Activated CD4-positive, alpha-beta T cell treated with anti-CD3 and anti-CD28 coated beads, Interleukin-2, amount 10 ng/mL, durations not matched to agents 24 days and 14 days (primary cell): ENCODE measurements at places on chromosomes 2 and 18. TPM values are rescaled to one million over a fixed set of nuclear protein-coding genes. Genes with fewer than 3 reads are reported as not detected.

The FAM237A gene
- not detected in 2 replicates for total RNA-seq

DNA sequence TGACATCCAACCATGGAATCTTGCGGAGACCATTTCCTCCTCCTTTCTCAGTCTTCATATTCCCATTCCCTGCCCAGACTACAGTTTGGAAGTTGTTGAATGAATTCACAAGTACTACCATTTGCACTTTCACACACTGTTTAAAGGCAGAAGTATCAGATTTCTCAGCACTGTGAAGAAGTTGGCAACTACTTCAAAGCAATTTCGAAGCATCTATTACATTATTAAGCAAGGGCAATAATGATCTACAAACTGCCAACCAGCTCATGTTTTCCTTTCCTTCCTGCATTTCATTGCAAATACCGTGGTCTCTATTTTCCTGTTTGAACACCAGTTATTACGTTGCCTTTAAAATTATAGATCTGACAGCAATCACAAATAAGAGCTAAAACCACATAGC is 105.5 kb downstream of the IRS1 start:
- no peak for DNase-seq

- no peak for DNase-seq
These were observed 39.7 kb upstream of the MAP4K4 start for GRCh38 chr2:101657787-101658186.

- DNase-seq = no peak
These were observed 583 bp downstream of the NEMP2 start for GRCh38 chr2:190533968-190534309.

The TMEFF2 gene
- not detected in 2 replicates for total RNA-seq

The ZNF516 gene
- total RNA-seq = 0.85 and 1.6 TPM in 2 replicates

- DNase-seq = no peak
These were observed 630 bp upstream of the PPP1R1C start for GRCh38 chr2:181984814-181985631.

DNA sequence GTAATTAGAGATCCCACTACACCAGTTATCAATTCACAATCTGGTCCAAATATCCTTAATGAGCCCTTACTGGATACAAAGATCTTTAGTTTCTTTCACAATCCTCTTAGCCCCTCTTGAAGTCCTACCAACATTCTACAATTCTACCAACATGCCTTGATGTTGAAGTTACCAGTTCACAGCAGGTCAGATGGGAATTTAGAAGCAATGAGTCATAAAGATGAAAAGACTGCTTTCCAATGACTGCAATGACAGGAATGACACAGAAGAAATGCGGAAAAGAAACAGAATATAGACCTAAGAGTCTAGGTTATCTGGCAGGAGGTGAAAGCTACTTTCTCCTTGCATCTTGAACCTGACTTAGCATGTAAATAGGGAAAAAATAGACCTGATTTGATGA is 24.5 kb downstream of the RTTN start:
- DNase-seq = no peak

DNA sequence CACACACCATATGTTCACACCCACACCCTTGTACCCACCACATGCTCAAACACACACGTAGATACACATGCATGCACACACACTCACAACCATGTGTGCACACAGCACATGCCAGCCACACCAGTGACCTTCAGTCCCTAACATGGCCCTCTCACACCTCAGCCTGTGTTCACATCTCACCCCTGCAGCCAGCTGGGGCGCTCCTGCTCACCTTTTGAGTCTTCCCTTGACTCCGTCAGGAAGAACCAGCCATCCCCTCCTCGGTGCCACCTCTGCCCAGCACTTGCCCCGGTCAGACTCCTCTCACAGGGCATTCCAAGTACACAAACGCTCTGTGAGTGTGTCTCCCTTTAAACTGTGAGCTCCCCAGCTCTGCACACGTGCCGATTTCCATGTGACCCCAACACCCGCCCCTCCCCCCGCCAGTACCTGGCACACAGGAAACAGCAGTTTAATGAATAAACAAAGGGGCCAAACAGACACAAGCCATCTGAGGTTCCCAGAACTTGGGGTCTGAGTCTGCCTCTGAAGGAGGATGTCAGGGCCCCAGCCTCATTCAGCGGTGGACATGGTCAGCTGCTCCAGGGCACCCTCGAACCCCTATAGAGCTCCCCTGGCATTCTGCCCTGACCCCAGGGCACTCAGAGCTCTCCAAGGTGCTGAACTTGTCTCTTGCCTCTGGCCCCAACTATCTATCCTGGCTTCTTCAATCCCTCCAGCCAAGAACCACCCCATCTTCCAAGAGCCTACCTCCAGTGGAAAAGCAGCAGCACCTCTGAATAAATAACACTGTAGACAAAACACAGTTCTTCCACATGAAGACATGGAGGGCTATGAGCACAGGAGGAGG is 252.9 kb downstream of the ATAD2B start:
- peak; percentile 72 for DNase-seq

The RUFY4 gene
- 0.52 and 1.8 TPM in 2 replicates for total RNA-seq

DNA sequence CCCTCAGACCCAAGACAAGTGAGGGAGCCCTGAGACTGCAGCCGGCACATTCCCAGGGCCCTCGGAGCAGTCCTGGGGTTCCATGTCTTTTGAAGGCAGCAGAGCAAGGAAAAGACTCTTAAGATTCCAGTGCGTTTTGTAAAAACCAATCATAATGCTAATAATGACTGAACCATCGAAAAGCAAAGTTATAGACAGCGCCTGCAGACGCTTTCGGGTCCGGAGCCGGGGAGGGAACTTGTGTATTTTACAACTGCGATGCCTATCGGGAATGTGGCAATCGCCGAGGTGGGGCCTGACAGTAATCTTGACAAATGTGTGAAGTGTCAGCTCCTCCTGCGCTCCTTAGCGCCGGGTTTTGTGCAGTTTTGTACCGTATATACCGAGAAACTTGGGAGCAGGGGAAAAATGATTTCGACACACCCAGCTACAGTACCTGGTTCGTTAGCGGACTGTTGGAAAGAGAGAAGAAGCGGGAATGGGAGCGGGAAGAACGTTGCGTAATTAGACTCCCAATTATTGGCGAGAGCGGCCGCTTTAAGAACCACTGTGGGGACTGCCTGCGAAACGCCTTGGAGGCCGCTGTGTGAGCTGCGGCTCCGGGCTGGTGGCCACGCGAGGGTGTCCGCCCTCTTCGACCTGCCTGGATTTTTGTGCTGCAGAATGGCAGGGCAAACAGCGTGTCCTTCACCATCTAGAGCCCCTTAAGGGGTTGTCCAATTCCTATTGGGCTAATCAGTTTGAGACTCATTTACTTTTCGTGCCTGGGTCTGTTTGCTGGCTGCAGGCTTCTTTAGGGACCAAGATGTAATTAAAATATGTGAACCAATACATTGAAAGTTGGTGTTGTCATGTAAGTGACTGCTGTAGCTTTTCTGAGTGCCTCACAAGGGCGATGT is 2.4 kb downstream of the EPAS1 start:
- no peak for DNase-seq

The CFAP65 gene
- total RNA-seq = not detected in 2 replicates

- DNase-seq = no peak
These were observed 22.8 kb downstream of the PRKCE start for GRCh38 chr2:45674035-45674816.

GRCh38 chr2:11498543-11499034 is 32.6 kb upstream of the E2F6 start:
- no peak for DNase-seq

The CENPO gene
- 44.0 and 45.9 TPM in 2 replicates for total RNA-seq

The C2orf78 gene
- total RNA-seq = 0.07 TPM in 1 of 2 replicates, not detected in the other

GRCh38 chr18:6022845-6023244 is 127.5 kb upstream of the TMEM200C start:
- no peak for DNase-seq
